Esophagus squamous epithelium (tissue), 5 donors: ENCODE measurements at places on chromosomes 12 and 14.

DNA sequence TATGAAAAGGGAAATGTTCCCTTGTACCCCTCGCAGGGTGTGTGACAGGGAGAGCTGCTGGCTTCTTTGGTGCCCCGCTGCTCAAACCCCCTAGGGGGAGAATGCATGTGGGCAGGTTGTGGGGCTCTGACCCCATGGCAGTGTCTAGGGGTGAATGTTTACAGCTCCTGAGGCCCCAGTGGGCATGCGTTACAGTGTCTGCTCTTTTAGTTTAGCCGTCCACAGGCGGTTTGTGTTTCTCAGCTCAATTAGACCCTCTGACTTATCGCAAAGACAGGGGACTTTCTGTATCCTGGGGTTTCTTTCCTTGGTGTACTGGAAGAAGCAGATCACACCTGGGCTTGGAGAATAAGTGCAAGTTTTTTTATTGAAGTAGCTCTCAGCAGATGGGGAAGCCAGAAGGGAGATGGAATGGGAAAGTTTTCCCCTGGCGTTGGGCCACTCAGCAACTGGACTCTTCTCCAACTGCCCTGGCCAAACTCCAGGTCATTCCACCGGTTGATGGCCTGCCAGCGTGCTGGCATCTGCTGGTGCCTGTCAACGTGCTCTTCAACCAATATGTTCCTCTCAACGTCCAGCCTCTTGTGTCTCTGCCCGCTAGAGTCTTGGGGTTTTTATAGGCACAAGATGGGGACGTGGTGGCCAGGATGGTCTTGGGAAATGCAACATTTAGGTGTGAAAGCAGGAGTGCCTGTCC, 720.9 kb downstream of the FSCB start:
- DNase-seq = no peak

- DNase-seq = no peak
Measured at GRCh38 chr12:125454786-125455480, 389.7 kb downstream of the AACS start.

DNA sequence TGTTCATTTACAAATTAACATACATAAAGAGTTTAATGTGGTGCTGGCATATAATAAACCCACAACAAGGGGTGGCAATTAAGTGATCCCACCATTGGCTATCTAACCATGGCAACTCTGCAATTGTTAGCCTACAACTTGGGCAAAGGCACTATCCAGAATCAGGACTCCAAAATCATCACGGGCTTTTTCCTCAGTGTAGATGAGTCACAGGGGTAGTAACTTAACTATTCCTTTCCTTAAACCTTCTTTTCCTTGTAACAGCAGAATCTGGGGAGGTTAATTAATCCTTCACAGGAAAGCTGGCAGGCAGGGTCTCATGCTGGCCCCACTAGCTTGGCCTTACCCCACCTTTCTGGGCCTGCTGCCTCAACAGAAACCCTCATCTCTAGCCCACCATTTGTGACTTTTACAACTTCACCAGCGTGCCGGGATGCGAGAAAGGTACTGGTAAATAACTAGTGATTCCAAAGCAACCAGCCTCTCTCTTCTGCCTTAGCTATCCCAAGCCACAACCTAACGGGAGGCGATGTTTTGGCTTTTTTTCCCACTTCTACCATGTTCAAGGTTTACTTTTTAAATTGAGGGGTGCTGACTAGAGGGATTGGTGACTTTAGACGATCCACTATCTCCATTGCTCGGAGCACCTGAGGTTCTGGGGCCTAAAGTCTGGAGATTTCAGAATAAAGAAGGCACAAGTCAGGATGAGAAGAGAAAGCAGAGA, 744 bp downstream of the ATP5MC2 start:
- no peak for DNase-seq

DNA sequence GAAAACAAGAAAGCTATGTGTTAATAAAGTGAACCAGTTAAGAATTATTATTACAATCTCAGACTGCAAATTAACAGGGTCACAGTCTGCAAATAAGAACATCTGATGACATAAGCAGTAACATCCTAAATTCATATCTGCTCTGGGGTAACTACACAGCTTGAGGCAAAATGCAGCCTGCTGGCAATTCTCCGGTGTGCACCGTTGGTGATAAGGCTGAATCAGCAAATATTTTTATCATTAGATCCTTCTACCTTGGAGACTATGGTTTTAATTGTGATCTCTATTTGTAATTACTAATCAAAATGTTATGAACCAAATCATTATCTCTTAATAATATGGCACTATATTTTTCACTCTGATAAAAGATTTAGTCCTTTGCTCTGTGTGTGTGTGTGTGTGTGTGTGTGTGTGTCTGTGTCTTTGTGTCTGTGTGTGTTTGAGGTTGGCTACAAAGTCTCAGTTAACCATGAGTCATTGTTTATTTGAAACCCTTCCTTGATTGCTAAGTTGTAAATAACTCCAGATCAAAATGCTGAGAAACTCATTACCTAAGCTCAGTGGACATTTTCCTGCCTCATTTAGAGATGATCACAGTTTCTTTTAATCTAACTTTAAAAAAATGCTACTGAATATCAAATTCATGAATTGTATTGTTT, 442.6 kb downstream of the GXYLT1 start:
- no peak for DNase-seq

- no peak for DNase-seq
Measured at GRCh38 chr14:73771848-73772638, 57.9 kb upstream of the PNMA1 start.

DNA sequence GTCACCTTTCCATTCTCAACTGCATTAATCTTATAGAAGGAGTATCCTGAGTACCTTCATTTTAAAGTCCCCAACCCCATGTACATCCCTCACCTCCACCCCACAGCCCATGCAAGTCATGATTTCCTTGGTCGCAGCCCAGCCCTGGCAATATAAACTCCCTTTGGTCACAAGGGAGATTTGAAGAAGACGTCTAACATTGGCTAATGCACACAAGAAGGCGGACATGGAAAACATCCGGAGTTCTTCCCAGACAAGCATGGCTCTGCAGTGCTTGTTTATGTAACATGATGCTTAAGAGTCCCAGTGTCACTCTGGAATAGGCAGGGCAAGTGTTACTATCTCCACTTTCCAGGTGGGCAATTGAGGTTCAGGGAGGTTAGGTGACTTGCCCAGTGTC, 277.6 kb downstream of the DPF3 start:
- no peak for DNase-seq

GRCh38 chr12:30613119-30613830, 82.4 kb downstream of the IPO8 start:
- no peak for DNase-seq

DNA sequence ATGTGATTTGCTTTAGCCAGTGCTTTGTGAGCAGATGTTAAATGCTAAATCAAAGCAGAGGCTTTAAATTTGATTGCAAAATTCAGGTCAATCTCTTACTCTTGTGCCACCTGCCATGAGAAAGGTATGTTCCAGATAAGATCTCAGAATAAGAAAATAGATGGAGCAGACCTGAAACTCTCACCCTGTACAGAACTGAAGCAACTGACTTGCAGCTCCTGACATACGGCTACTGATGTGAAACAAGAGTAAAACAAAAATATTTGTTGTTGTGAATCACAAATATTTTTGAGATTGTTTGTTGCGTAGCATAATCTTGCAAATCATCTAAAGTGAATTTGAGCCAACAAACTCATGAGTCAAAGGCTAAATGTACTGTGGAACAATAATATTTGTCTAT, 3.5 kb upstream of the OSBPL8 start:
- DNase-seq = no peak

GRCh38 chr14:73896521-73896920, 9.9 kb downstream of the ZNF410 start:
- no peak for DNase-seq

DNA sequence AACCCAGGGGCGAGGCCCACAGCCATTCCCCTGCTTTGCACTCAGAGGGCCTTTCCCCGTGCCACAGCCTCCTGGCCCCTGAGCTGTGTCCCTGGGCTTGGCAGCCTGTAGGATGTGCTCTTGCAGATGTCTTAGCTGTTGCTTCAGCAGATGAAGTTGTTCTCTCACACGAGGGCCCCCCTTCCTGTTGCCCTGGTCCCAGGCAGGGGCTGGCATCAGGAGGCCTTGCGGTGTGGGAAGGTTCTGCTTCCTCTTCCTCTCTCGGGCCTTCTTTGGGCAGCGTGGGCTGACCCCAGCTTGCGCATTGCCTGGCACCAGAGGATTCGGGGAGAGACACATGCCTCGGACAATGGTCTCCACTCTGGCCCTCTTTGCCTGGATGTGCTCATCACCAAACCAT, 12.7 kb downstream of the PROX2 start:
- no peak for DNase-seq

DNA sequence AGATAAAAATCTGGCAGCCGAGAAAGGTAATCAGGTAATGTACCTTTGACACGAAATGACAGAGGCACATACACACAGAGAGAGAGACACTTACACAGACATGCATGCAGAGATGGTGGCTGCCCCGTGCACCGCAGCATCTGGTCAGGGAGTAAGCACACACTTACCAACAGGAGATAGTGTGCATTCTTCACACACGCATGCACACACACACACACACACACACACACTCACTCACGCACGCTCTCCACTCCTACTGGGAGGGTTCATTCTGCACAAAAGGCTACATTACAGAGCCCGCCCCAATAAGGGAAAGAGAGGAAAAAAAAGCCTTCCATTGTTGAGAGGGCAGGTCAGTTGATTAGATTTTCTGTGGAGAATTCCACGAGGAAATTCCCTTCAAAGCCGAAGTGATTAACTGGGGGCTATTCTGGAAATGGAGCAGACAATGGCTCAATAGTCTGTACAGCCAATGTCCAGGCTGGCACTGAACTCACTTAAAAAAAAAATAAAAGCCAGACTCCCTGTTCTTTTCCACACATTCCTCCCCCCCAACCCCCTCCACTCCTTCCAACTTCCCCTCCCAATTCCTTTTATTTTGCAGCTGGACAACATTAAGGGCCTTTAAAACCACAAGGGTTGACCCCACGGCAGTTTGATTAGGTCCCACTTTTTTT, 1.4 kb upstream of the SOX5 start:
- DNase-seq = no peak

DNA sequence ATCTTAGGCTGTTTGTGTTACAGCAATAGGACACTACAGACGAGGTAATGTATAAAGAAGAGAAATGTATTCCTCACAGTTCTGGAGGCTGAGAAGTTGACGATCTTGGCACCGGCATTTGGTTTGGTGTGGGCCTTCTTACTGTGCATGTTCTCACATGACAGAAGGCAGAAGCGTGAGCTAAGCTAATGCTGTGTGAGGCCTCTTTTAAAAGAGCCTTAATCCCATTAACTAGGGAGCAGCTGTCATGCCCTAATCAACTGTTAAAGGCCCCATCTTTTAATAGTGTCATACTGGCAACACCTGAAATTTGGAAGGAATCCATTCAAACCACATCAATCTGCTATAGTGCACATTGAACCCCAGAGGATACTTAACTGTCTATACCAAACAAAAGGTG, 992.9 kb downstream of the GALC start:
- DNase-seq = no peak

DNA sequence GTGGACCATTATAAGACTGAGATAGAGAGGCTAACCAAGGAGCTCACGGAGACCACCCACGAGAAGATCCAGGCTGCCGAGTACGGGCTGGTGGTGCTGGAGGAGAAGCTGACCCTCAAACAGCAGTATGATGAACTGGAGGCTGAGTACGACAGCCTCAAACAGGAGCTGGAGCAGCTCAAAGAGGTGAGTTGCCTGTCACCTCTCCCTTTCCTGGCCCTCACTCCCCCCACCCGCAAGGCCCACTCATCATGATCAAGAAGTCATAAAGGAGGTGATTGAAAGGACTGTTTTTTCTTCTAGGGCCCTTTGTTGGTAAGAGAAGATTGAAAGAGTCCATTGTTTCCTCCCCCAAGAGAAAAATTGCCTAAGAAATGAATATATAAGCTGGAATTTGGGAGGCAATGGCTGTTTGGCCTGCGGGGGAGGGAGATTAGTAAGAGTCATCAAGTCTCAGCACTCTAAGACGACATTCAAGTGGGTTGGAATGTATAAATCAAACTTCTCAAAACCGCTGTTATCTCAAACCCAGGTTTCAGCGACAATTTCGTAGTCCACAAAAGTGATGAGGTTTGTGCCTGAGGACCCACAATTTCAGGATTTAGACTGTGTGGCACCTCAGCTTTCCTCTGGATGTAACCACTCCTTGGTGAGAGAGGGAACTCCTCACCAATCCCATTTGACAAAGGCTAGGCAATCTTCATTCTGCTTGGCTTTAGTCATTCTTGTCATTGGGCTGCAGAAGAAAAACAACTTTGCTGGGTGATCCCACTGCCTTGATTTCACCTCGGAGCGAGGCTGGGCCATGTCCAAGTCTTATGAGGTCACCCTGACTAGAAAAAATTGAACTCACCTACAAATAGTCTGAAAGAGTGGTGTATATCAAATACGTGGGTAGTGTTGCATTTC, 966 bp downstream of the BICD1 start:
- no peak for DNase-seq
